Choroid plexus epithelial cell (primary cell): ENCODE measurements at places on chromosomes 3 and 15.

DNA sequence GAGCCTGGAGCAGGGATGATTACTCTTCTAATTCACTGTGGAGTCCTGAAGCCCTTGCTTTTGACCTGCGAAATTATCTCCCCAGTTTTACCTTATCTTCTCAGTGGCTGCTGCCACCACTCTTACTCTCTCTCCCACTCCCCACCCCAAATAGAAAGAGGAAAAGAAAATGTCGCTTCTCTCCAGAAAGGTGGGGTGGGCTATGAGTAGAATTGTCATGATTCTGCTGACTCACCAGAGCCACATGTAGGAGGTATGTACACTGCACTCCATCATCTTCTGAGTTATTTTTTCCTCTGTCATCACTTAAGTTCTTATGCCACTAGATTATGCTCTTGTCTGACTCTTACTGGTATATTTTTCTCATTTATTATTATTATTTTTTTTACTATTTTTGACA lies 43.9 kb upstream of the TMEM158 start:
- peak; percentile 8 for DNase-seq

DNA sequence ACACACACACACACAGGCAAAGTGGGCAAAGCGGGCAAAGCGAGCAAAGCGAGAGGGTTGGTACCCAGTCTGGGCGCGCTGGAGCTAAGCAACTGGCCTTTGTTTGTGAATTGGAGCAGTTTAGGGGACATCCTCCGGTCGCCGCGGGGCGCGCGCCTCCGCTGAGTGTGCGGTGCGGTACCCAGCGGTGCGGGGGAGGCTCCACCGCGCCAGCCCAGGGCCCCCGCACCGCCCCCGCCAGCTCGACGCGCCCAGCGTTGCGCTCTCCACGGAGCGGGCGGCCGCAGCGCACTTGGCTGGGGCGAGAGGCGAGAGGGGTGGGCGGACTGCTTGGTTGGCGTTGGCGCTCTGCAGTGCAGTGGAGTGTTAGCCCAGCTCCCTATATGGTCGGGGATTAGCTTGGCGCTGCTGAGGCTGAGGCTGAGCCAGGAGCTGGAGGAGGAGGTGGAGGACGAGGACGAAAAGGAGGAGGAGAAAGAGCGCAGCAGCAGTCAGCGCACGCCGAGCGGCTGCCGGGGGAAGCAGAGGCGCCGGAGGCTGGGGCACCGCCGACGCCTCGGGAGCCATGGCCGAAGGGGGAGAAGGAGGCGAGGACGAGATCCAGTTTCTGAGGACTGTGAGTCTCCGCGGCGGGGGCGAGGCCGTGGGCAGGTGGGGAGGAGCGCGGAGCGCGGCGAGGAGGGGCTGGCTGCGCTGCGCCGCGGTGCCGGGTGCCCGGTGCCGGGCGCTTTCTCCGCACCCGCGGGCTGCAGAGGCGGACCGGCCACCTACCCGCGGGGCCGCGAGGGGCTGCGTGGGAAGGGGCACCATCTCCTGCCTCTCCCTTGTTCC lies at the start of gene RYR3:
RYR3 (plus strand) TSS at position 487 of the 831 bp plus-strand sequence; CDS start at position 566, 79 bp downstream.
- DNase-seq = peak; percentile 32

DNA sequence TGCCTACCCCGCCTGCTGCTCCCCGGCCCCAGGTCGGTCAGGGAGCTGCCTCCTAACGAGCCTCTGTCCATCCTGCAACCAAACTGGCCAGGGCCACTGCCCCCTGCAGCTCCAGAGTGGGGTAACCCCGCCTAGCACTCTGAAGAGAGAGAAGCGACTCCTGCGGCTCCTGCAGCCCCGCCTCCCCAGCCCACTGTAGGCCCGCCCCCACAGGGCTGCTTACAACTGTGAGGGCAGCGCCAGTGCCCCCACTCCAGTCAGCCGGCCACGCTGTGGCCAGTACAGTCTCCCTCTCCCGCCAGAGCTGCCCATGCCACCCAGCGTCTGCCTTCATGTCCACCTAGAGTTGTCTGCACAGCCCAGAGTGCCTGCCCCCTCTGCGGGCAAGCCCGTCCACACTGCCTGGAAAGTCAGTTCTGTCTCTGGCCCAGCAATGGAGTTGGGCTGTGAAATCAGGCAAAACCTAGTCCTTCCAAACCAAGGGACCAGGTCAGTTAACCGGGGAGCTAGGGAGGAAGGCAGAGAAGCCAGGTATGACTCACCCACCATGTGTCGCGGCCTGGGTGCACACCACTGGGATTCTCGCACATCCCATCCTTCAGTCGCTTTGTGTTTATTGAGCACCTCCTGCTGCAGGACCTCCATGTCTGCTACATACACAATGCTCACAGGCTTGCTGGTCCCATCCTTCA lies 2.4 kb downstream of the UCN2 start:
- DNase-seq = peak; percentile 81

- DNase-seq = no peak
These were observed 25.8 kb upstream of the LRRFIP2 start for GRCh38 chr3:37200141-37200540.

- no peak for DNase-seq
These were observed 52.6 kb downstream of the WNT7A start for GRCh38 chr3:13827256-13827655.

GRCh38 chr15:38743147-38743546 lies 178.5 kb upstream of the RASGRP1 start:
- DNase-seq = no peak

DNA sequence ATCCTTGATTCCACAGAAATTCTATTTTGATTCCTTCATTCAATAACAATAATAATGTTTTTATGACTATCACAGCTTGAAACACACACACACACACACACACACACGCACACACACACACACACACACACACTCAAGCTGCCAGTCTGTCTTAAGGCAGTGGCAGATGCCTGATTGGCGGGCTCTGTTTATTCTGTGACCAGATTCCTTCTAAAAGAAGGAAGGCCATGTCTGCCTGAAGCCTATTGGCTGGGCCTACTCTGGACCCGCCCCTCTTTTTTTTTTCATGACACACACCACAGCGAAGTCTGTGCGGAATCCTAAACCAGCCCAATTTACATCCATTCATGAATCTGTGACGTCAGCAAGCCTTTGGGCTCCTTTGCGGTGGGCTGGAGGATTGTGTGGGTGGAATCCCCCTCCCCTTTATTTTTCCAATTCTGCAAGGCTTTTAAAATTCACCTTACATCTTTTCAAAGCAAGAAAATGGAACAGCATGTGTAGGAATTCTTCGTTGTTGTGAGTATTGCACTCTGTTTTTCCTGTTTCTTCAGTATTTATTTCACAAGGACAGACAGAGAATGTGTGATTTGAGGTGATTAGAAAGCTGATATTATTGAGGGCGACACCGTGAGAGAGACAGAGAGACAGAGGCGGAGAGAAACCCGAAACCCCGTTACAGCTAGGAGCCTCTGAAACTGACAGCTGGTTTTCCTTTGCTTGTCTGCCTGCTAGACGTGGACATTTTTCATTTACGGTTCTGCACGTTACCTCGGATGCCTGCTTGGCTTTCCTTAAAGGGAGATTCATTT lies at the start of gene MAP3K13:
MAP3K13 (plus strand) TSS at position 287 of the 812 bp plus-strand sequence. CDS start 65,446 bp downstream, outside the sequence.
- DNase-seq = peak; percentile 98

DNA sequence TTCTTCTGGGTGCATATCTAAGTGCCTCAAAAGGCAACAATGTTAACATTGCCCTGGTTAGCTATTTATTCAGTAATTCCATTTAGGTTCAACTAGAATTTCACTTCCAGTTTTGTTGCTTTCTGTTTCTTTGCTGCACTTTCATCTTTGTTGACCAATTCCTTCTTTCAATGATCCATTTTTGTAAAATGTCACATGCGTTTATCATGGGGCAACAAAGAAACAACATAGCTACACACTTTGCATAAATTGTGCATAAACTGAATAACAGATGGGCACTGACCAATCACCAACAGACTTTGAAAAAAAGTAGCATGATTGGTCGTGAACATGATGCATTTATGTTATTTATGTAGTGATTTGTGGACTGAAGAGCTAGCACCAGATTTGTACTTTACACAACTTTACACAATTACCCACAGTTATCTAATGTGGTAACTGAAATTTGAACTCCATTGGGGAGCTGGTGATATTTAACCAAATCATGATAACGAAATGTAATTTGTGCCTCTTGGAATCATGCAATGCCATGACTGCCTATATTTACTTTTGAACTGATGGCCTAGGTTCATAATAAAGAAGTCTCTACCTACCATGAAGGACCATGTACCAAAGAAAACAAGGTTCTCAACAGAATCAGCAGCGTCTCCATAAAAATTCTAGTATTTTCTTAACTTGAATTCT lies 7.1 kb upstream of the CPOX start:
- no peak for DNase-seq

DNA sequence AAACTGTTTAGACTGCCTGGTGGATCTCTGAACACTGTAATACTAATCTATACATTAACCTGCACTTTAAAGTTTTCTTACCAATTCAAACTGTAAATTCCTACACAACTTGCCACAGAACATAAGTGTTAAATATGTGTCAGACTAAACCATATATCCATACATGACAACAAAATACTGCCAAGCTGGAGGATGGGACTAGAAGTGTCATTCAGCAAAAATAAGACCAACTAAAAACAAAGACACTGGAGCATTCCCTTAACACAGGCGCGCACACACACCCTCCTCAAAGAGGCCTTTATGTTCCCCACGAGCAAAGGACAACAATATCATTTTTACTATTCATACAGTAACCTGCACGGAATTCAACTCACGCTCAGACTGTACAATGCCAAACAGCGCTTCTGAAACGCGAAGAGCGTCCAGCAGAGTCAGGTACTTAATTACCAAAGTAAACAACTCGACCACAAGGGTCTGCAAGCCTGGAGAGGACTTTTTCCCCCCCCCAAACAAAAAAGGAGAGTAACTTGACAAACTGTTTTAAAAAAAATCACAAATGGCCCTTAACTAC lies 1.1 kb downstream of the DCUN1D1 start:
- DNase-seq = no peak

DNA sequence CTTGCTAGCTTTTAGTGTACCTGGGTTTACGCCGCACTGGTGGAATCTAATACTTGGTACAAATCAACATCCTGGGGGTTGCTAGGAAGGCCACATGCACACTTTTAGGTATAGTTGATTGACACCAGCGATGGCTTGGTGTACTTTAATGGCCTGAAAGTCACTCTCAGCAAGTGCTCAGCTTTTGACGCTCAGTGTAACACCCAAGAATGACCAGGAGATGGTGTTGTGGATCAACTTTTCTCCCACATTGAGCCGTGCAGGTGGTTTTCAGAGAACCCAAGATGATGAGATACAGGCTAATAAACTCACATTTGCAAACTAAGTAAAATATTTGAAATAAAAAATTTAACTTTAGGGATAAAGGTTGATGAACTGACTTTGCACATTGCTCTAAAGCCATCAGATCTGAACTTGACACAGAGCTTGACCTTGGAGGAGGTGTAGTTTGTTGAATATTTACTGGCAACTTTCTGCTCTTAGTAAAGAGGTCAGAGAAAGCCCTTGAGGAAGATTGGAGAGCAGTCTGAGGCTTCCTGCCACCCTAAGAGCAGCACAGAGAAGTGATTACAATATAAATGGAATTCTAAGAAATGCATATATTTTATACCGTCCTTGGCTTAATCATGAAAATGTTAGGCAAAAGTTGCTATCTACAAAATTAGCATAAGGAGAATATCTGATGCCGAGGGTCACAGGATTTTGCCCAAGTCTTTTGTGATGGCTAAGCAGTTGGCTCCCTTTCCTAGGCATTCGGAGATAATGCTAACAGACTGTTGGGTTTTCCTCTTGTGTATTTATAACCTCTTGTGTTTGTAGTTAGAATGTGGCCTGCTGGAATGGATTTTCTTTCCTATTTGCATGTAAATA lies 143.4 kb upstream of the RASGRP1 start:
- peak; percentile 85 for DNase-seq

- peak; percentile 46 for DNase-seq
These were observed 101.1 kb downstream of the GREM1 start for GRCh38 chr15:32818758-32819447.

- no peak for DNase-seq
These were observed 186.0 kb downstream of the NLGN1 start for GRCh38 chr3:173583496-173583895.

DNA sequence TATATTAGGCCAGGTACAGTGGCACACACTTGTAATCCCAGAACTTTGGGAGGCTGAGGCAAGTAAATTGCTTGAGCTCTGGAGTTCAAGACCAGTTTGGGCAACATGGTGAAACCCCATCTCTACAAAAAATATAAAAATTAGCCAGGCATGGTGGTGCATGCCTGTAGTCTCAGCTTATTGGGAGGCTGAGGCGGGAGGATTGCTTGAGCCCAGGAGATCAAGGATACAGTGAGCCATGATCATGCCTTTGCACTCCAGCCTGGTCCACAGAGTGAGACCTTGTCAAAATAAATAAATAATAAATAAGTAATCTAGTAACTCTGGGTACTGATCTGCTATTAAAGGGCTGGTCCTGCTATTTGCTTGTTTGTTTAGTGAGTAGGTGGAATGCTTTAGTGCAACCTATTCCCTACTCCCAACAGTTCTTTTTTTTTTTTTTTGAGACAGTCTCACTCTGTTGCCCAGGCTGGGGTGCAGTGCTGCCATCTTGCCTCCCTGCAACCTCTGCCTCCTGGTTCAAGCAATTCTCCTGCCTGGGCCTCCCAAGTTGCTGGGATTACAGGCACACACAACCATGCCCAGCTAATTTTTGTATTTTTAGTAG lies 9.1 kb upstream of the INO80 start:
- no peak for DNase-seq

- DNase-seq = peak; percentile 46
These were observed 32.7 kb downstream of the EFHB start for GRCh38 chr3:19901337-19901736.

- no peak for DNase-seq
These were observed 223.3 kb downstream of the UACA start for GRCh38 chr15:70539912-70540530.

DNA sequence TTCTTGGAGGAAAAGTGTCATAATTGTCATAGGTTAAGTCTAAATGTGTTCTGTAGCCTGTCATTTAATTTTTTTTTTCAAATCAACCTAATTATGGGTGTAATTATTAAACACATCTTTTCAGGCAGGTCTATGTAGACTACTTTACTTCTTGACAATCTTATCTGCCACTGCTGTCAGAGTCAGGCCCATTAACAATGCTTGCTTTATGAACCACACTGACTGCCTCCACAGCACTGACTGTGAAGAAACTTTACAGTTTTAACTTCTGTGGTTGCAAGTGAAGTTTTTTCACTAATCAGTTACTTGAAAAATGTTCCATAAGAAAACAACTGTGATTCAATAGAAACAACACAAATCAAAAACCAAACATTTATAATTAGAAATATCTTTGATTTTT lies 407.8 kb downstream of the PLCL2 start:
- DNase-seq = no peak
